ENCODE measurements at places on chromosomes 12 and 14.
A peak's percentile ranks its signal among the peaks of the same experiment; 100 is the strongest.

- no peak for DNase-seq
Observed at GRCh38 chr12:130142736-130143135, 19.5 kb upstream of the FZD10 start.

- no peak for DNase-seq
Observed at GRCh38 chr12:89945123-89945522, 236.5 kb upstream of the ATP2B1 start.

- no peak for DNase-seq
Observed at GRCh38 chr12:96409731-96410130, 9.5 kb upstream of the CDK17 start.

DNA sequence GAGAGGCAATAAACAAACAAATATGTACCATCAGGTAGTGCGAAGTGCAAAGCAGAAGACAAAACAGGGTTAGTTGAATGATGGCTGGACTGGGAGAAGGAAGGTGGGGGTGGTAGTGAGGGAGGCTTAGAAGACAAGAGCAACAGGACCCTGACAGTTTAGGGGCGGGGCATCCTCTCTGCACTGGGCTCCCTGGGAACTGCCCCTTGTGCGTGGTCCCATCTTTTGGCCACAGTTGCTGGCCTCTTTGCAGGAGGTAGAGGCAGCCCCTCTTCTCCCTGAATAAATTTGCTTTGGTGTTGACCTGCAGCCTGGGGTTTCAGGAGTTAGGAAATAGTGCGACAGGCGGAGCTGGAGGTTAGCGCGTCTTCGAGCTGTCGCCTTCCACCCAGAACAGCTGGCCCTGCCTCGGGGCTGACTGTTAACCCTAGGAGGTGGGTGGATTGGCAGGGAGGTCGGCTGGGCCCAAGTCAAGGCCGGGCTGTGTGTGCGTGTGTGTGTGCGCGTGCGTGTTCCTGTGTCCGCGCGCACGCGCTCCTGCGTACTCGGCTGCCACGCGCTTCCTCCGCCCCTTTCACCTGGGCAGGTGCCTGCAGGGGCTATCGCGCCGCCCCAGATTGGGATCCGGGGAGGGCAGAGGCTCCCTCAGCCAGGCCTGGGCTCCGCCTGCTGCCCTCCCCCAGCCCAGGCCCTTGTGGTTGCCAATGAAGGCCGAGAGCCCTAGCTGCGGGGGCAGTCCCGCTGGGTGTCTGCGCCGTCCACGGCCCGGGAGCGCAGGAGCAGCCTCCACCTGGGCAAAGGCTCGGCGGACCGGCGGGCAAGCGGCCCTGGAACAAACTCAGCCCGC lies 180.8 kb downstream of the ADCK1 start:
- DNase-seq: no peak

DNA sequence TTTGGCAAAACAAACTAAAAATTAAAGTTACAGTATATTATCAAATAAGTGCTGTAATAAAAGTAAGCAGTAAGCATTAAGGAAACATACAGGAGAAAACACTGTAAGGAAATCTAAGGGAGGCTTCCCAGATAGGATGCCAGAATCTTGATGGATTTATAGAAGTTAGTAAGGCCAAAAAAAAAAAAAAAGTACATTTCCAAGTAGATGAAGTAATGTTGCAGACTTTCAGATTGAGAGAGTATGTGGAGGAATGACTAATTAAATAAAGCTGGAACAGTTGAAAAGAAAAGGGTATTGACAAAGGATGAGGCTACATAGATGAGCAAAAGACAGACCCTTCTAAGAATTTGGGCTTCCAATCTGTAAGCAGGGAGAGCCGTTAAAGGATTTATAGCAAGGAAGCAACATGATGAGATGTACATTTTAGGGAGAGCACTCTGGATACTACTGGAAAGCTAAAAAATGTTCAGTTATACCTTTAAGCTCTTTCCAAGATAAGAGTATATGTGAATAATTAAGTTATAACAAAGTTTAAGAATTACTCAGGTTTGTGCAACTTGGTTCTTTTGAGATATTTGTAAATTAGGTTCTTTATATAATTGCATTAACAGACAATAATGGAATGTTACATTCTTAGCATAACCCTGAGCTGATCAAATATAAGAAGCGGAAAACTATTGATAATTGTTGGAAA lies 87.5 kb upstream of the MON2 start:
- DNase-seq: no peak

GRCh38 chr12:24424376-24424775 lies 474.9 kb upstream of the SOX5 start:
- DNase-seq: no peak

GRCh38 chr12:58081488-58081887 lies 140.1 kb downstream of the ATP23 start:
- no peak for DNase-seq

GRCh38 chr12:102435827-102436436 lies 44.4 kb downstream of the IGF1 start:
- no peak for DNase-seq

DNA sequence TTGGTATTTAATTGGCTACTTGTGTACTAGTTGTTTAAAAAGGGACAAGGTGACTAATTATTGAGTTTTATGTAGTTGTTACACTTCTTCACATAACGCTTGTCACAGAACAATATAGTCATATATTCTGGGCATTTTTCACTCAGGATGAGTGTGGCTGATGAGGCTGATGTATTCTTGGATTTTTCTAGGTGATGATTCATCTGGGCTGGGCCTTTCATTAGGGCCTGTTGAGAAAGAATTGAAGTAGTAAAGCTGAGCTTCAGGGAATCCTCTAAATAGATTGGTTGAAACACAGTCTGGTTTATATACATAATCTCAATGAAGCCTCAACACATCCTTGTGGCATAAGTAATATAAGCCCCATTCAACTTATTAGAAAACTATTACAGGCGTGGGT lies 445.7 kb downstream of the DAD1 start:
- no peak for DNase-seq

GRCh38 chr12:118884226-118884625 lies 97.1 kb upstream of the SRRM4 start:
- DNase-seq: no peak

DNA sequence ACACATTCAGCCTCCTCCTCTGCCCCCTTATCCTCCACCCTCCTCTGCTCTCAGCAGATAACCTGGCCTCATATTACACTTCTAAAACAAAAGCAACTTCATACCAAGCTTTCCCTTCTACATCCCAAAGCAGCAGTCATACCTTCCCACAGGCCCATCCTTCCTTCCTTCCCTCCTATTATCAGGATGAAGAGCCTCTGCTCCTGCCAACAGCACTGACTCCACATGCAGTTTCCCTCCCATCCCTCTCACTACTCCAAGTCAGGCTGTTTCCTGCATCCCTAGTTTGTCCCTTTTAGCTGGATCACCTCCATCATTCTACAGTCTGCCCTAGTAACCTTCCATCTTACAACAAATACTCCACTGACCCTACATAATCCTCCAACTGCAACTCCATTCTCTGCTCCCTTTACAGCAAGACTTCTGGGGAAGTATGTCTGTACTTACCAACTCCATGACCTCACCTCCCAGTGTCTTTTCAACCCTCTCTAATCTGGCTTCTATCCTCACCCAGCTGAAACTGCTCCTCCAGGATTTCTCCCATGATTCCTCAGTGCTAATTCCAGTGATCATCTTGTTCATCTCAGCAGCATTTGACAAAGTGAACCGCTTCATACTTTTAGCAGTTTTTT lies 4.9 kb upstream of the YEATS4 start:
- DNase-seq: no peak

GRCh38 chr14:101254805-101255764 lies 306.2 kb upstream of the DIO3 start:
- no peak for DNase-seq

DNA sequence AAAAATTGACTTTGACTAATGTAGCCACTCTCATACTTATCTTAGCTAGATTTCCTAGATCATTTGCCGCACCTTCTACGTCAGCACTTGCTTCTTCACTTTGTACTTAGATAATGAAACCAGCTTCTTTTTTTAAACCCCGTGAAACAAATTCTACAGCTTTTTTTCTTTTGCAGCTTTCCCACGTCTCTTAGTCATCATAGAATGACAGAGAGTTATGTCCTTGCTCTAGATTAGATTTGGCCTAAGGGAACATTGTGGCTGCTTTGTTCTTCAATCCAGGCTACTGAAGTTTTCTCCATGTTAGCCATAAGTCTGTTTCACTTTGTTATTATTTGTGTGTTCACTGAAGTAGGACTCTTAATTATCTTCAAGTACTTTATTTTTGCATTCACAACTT lies 94.9 kb downstream of the SLCO1A2 start:
- no peak for DNase-seq

DNA sequence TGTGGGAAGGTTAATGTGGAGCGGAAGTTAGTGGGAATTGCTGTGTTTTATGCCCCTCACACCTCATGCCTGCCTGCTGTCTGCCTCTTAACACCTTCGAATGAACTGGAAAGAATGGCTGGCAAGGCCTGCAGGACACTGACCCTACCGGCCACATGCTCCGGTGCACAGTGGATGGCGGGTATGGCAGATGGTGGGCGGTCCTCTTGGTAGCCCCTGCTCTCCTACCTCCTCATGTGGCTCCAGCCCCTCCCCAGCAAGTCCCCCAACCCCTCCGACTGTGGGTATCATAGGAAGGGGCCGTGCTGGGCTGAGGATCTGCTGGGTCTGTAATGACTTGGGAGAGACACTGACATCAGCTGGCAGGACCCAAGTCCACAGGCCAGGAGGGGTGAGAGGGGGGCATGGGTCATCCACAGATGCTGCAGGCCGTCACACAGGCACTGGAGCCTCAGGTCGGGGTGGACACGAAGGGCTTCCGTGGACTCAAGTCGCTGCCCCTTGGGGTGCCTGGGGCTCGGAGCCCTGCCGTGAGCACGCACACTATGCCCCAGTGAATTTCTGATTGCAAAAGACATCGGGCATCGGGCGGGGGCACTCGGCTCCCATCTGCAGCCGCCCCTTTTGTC lies 77.4 kb downstream of the KIF26A start:
- no peak for DNase-seq

DNA sequence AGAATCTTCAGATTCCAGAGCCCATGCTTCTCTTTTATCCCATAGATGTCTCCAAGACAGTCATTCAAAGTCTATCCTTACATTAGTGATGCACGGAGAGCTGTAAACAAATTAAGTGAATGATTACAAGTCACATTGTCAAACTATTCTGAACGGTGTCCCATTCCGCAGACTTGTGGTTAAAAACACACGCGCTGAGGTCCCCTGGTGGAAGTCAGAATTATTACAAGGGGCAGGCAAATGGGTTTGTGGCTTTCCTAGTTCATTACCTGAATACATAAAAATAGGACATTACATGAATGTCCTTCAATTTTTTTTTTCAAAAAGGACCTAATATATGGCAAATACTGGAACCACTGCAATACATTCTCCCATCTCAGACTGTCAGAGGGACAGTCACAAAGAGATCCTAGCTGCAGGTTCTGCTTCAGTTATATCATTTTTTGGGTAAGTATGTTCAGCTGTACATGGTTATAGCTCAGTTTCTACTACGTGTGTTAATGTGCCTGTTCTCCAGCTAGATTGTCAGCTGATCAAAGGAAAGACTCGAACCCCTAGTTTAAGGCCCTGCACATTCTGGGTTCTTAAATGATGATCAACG lies 53.1 kb upstream of the STON2 start:
- DNase-seq: peak; percentile 38

DNA sequence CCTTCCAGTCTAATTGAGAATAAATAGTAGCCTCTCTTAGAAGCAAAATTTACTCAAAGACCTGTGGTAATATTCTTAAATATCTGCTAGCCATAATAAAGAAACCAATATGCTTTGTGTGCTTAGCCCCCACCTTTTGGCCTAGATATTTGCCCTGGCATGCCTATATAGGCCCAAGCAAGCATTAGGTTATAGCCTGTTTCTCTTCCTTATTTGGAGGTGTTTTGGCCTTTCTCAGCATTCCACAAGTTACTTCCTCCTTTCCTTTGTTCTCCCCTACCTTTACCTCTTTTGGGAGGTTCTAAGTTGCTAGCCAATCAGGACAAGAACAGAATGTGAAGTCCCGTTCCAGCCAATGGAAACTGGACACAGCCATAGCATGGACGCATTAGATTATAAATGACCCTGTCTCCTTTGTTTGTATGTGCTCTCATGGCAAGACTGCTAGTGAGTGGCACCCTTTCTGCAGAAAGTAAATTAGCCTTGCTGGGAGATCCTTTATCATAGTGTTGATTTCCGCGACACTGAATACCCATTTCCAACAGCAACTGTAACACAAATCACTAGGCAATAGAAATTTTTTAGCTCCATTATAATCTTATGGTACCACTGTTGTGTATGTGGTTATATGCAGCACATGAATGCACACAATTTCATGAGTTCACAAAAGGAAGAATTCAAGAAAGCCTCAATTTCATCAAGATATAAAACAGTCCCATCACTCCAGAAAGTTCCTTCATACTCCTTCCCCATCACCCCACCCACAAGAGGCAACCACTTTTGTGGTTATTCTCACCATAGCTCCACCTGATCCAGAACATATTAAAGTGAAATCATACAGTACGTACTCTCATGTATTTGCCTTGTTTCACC lies 37.6 kb downstream of the CEP83 start:
- DNase-seq: no peak

GRCh38 chr12:5561846-5562245 lies 129.9 kb downstream of the NTF3 start:
- no peak for DNase-seq

DNA sequence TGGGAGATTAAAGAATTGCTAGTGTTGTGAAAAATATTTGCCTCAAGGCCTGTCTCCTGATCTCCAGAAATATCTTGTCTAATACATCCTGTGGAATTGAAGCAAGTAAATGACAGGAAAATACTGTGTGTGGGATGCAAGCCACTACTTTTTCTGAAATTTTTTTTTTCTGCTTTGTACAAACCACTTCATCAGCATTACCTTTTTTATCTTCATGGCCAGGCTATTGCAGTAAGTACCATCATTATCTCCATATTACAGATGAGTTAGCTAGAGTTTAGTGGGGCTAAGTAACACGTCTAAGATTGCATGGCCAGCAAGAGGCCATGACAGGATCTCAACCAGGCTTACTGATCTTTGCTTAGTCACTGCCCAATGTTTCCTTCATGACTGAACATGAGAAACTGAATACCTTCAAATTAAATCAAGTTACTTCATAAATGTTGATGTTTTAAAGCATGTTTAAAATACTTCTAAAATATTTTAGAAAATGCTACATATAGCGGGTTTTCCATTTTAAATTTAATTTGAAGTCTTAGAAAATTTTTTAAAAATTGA lies 273.7 kb downstream of the SLC6A15 start:
- no peak for DNase-seq

Measured in COR-L47 (cell line).